ENCODE measurements at places on chromosomes 6 and 20. TPM values are rescaled to one million over a fixed set of nuclear protein-coding genes. Genes with fewer than 3 reads are reported as not detected.

PRDM13 gene
- total RNA-seq: not detected

- H3K4me1 ChIP-seq: peaks cover 86% of the 10 kb centered on the region
- H3K36me3 ChIP-seq: no peaks in the 10 kb centered on the region
- H3K27me3 ChIP-seq: no peaks in the 10 kb centered on the region
- no peak for DNase-seq
Measured at GRCh38 chr6:160791459-160791858, 89.4 kb downstream of the PLG start.

GRCh38 chr6:2432292-2432691 is 186.9 kb upstream of the GMDS start:
- H3K4me3 ChIP-seq: no peak overlapping the region
- peak overlapping the region; percentile 40 for H3K27ac ChIP-seq
- H3K36me3 ChIP-seq: no peaks in the 10 kb centered on the region
- peaks cover 66% of the 10 kb centered on the region for H3K4me1 ChIP-seq
- no peaks in the 10 kb centered on the region for H3K27me3 ChIP-seq
- no peak for DNase-seq

GRCh38 chr6:37878150-37878710 is 58.7 kb downstream of the ZFAND3 start:
- H3K36me3 ChIP-seq: no peaks in the 10 kb centered on the region
- H3K4me1 ChIP-seq: peaks cover 4% of the 10 kb centered on the region
- H3K4me3 ChIP-seq: no peak overlapping the region

- H3K4me3 ChIP-seq: no peak overlapping the region
- H3K4me1 ChIP-seq: no peaks in the 10 kb centered on the region
- H3K27ac ChIP-seq: peak overlapping the region; percentile 28
- no peaks in the 10 kb centered on the region for H3K36me3 ChIP-seq
- no peaks in the 10 kb centered on the region for H3K27me3 ChIP-seq
Measured at GRCh38 chr20:18852318-18852717, 38.7 kb downstream of the SCP2D1 start.

Measured in esophagus squamous epithelium (tissue), 5 donors.